ENCODE measurements at places on chromosomes 4 and X.
A peak's percentile ranks its signal among the peaks of the same experiment; 100 is the strongest.

DNA sequence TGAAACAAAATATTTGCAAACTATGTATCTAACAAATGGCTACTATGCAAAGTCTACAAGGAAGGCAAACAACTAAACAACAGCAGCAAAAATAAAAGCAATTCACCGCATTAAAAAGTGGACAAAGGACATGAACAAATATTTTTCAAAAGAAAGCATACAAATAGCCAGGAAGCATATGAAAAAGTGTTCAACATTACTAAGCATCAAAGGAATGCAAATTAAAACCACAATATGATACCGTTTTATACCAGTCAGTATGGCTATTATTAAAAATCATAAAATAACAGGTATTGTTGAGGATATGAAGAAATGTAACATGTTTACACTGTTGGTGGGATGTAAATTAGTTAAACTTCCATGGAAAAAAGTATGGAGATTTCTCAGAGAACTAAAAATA lies 1106.7 kb downstream of the PDHA2 start:
- no peak for DNase-seq

- no peak for DNase-seq
Measured at GRCh38 chr4:124633285-124633941, 79.1 kb downstream of the ANKRD50 start.

DNA sequence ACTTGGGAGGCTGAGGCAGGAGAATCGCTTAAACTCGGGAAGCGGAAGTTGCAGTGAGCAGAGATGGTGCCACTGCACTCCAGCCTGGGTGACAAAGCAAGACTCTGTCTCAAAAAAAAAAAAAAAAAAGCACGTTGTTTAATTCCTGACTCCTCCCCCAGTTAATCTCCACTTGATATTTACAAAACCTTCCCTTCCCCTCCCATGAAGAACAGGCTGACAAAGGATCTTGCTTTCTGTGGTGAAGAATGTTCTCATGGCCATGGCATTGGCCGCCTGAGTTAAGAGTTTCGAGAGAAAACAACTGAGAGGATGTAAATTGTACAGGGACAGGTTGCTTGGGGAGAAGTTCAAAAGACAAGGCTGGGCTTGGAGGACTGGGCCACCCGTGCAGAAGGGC lies 168.2 kb upstream of the BCOR start:
- DNase-seq = no peak

GRCh38 chr4:103634236-103634635 lies 85.5 kb downstream of the TACR3 start:
- peak; percentile 15 for DNase-seq

DNA sequence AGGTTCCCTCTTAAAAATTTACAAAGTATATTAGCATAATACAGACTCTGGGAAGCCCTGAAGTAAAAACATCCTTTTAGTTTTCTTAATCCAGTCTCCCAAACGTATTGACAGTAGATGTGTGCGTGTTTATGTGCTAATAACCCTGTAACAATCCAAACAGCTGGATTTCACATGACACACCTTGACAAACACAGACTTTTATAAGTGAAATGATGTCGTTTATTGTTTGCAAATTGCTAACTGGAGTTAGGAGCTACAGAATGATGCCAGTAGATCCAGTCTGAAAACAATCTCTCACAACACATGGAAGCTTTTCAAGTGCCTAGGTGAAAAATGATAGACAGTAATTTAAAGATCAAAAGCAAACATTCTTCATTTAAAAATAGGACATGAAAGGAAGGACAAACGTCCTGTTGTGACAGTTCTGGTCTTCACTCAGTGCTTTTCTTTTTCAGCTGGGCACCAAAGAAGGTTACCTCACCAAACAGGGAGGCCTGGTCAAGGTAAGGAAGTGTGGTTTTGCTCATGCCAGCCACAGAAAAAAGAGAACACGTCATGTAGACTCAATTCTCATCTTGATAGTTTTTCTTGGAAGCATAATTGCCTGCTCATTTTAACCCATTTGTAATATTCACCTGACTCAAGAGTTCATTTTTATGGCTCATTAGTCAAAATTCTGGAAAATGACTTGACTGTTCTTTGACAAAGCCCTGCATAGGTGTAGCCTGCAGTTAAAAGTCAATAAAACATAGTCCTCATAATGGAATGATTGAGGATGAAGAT lies 32.9 kb downstream of the LAMTOR3 start:
- no peak for DNase-seq

GRCh38 chr4:123121241-123121907 lies 199.0 kb upstream of the NUDT6 start:
- no peak for DNase-seq

GRCh38 chrX:66200855-66201795 lies 37.1 kb downstream of the HEPH start:
- peak; percentile 7 for DNase-seq

DNA sequence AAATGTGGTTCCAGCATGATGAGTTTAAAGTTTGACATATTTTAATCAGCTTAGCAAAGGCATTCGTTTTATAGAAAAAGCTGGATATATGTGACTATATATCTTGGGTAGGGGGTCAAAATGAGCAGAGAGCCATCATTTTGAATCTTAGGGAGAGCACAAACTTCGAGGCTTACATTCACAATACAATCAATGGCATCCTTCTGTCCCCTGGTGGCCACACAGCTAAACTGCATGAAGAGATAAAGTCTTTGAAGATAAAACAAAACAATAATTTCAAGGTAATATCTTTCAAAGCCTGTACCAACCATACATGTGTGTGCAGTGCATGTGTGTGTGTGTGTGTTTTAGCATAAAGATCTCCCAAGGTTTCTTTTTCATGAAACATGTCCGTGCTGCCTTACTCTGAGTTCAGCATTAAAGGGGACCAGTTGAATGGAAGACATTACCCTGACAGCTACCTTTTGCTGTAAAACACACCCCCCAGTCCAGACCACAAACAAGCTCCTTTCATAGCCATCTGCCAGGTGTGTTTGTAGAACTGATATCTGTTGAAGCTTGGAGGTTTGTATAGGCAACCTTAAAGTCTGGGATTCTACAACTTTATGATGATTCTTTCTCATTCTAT lies 22.0 kb downstream of the DYNLT3 start:
- peak; percentile 23 for DNase-seq

DNA sequence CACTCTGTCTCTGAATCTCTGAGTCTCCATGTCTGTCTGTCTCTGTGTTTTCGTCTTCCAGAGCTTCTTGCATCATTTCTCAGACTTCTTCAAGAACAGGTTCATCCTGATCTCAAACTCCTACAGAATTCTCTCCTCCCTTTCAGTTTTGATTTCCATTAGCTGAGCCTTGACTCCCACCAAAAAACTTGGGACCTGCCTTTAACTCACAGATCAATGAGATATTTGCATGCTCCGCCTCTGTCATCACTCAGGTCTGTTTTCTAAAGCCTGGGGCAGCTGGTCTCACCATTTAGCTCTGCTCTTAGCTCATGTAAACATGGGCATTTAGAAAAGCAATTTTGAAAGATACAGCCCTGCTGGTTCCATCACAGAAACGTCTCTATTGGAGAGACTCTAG lies 8.6 kb downstream of the DAPP1 start:
- DNase-seq = no peak

GRCh38 chrX:154138857-154139256 lies 5.2 kb upstream of the OPN1LW start:
- no peak for DNase-seq

- no peak for DNase-seq
Measured at GRCh38 chr4:107202744-107203143, 166.6 kb upstream of the DKK2 start.

GRCh38 chr4:34066126-34066525 lies 2178.2 kb downstream of the ARAP2 start:
- no peak for DNase-seq

GRCh38 chrX:151488677-151489076 lies 74.8 kb upstream of the PASD1 start:
- peak; percentile 11 for DNase-seq

DNA sequence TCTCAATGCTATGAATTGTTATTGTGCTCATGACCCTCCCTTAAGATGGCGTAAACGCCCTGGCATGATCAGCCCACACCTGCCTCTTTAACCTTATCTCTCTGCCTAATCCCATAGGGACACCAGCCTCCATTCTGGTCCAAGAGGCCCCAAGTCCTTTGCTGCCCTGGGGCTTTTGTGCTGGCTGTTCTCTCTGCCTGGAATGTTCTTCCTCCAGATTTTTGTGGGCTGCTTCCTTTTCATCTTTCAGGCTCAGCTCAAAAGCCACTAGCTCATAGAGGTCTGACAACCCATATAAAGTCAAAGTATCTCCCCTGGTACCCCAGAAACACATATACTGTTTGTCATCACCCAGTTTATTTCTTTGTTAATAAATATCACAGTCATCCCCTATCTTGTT lies 42.4 kb downstream of the APLN start:
- no peak for DNase-seq

DNA sequence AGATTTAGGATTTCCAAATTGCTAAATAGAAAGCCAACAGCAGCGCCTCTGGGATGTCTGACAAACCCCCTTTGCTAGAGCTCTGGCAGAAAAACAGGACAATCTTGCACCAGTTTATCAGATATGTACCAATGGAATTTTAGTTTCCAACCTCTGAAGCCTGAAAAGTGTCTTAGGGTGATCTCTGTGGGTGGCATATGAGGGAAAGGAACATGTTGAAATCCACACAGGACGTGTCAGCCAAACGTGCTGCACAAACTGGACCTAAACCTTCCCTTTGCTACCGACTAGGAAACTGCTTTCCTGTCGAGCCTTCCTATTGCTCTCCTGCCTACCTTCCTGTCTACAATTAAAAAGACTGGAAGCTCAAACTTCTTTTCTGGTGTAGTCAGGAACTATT lies 53.5 kb downstream of the REELD1 start:
- no peak for DNase-seq

- no peak for DNase-seq
Measured at GRCh38 chr4:182760551-182761043, 156.6 kb downstream of the DCTD start.

GRCh38 chr4:153344131-153345011 lies at the start of gene MND1:
Gene MND1, plus strand, starts transcription at chr4:153344688. Its CDS starts 50 bp downstream, at chr4:153344738.
- DNase-seq = peak; percentile 71

- DNase-seq = no peak
Measured at GRCh38 chrX:47748576-47748975, 88.1 kb upstream of the ZNF81 start.

- no peak for DNase-seq
Measured at GRCh38 chr4:87517621-87518020, 11.6 kb downstream of the SPARCL1 start.

DNA sequence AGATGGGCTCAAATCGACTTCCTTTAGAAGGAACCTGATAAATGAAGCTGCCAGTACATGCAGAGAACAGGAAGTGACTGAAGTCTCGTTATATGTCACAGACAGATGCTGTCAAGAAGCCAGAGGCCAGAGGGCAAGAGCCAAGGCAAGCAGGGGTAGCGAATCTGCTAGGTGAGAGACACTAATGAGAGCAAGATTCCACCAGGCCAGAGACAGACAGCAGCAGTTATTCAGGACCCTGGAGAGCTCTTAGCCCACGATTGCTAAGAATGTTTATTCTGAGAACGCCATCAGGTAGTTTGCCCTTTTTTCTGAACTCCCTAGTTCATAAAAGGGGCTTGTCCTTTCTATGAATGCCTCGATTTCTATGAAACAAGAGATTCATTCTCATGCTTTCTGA lies 73.7 kb downstream of the BEND2 start:
- peak; percentile 6 for DNase-seq

GRCh38 chr4:34878961-34879360 lies 1365.4 kb downstream of the ARAP2 start:
- DNase-seq = no peak

DNA sequence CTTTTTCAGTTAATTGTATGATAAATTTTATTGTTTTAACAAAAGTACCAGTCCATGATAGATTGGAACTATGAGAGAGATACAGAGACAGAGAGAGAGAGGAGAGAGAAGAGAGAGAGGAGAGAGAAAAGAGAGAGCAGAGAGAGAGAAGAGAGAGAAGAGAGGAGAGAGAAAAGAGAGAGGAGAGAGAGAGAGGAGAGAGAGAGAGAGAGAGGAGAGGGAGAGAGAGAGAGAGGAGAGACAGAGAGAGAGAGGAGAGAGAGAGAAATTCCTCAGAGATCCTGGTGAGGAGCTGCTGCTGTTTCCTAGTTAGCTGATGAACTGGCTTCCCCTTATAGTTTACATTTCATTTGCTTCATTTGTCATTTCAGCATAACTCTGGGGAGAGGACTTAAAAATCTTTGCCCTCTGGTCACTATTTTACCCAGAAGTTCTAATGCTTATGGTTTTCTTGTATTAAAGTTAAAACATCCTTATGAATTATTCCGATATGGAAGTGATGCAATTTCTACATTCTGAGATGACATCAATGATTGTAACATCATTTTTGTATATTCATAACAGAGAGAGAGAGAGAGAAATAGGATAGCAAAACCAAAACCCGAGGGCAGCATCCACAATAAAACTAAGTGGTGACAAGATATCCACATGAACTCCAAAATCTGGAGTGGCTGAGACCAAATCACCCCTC lies 10.8 kb downstream of the CTAG1A start:
- DNase-seq = no peak

DNA sequence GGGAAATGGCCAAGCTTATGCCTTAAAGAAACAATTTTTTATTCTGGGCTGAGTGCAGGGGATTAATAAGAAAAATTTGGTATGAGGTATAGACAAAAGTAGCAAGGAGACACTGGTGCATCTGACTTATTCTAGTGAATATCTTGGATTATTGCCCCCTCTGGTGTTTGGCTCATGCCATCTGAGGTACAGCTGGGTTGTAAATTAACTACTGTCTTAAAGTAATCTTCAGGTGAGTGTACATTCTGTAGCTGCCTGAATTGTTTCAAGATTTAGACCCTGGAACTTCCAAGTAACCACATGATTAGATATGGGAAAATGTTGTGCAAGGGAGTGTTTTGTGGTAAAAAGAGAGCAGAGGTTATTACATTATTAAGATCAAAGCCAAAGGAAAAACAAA lies 988.7 kb downstream of the FAM133A start:
- DNase-seq = no peak

GRCh38 chr4:175891851-175892250 lies 79.8 kb upstream of the GPM6A start:
- DNase-seq = peak; percentile 46

GRCh38 chr4:159271856-159272255 lies 169.0 kb downstream of the RAPGEF2 start:
- no peak for DNase-seq

DNA sequence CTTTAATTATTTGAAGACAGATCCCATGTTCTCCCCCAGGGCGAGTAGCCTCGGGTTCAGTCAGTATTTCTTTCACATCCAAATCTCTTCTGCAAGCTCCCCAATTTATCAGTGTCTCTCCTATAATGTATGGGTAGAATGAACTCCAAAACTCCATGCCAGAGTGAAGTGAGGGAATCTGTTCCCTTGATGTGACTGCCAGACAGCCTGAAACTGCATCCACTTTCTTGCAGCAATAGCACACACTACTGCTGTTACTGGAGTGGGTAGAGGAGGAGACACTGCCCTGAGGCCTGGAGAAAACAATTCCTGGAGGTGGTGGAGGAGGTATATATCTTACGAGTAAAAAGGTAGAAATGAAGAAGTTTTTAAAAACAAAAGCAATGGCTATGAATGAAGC lies 11.0 kb downstream of the LNX1 start:
- no peak for DNase-seq

- DNase-seq = no peak
Measured at GRCh38 chr4:87632469-87632868, 17.6 kb upstream of the DMP1 start.

GRCh38 chr4:173936861-173937260 lies 346.6 kb downstream of the FBXO8 start:
- no peak for DNase-seq

- no peak for DNase-seq
Measured at GRCh38 chrX:10450229-10450958, 170.0 kb downstream of the MID1 start.

- peak; percentile 91 for DNase-seq
Measured at GRCh38 chrX:96684339-96685209, at the start of gene DIAPH2. Gene DIAPH2, plus strand, starts transcription at chrX:96684842.
